Aorta (tissue), 5 donors: ENCODE measurements at places on chromosomes 7 and 10.

- DNase-seq, result no peak
Observed at GRCh38 chr7:125406111-125406510, 476.5 kb upstream of the POT1 start.

- DNase-seq, result no peak
Observed at GRCh38 chr10:12707461-12708185, 293.9 kb downstream of the CCDC3 start.

DNA sequence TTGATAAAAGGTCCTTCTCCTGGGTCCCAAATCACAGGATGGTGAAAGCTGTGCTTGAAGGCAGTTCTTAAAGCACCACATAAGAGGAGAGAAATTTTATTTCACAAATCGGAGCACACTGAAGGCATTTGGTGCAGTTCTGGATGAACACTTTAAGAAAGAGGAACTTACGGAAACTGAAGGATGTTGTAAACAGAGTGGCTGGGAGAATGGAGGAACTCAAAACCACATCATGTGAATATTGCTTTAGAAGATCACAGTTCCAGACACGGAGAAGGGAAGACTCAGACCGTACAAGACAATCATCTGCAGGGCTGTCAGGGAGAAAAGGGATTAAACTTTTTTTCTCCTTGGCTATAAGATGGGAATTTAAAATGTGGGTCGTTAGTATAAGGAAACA lies 9.0 kb upstream of the GPR141 start:
- DNase-seq, result no peak

DNA sequence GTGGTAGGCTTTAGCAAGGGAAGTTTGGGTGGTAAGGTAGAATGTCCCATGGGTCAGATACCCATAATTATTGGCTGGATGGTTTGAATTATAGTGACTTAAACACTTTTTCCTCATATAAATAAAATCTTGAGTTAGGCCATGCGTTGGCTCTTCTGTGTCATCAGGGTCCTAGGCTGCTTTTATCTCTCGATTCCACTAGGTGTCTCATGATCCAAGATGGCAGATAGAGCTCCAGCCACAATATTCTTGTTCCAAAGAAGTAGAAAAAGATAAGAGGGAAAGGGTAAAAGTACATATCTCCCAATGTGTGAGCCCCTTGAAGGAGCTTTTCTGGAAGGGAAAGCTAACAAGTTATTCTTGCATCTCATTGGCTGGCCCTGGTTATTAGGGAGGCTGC lies 144.7 kb downstream of the GRK5 start:
- DNase-seq, result no peak

DNA sequence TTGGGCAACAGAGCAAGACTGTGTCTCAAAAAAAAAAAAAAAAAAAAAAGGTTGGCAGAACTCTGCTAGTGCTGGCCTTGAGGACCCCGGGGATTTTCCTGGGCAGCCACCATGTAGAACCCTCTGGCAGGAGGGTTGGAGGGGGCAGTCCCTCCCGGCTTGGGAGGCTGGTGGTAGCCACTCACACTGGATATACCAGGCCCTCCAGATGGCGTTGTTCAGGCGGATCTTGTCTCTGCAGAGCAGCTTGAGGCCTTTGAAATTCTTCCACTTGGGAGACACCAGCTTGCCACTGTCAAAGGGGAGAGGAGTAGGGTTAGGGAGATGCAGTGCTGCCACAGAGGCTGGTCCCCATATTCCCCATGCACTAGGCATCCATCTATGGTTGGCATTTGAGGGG lies 8.4 kb downstream of the MLXIPL start:
- no peak for DNase-seq

DNA sequence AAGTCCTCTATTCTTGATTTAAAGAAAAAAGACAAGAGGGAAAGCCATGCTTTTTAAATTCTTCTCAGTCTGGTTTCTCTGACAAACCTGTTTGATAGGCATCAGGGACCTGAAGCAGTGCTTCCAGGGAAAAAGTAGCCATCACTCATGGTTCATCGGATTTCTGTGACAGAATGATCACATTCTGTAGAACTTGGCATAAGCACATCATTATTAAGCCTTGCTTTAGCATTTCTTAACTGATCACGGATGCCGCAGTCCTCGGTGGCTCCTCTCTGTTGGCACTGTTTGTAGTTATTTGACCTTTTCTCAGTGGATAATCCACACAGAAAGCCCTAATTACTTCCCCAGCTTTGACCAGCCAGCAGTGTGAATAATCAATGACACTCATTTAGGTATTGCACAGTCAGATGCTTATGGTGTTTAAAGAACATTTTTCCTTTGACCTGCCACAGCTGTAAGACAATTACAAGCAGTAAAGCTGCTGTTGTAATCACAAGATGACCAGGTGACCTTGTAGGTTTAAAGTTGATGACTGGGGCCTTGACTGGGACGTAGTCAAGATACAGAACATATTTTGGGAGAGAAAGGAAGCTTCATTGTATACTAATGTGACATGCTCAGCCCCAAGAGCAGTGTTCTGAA lies 64.4 kb upstream of the SKAP2 start:
- DNase-seq, result no peak
